ENCODE measurements at places on chromosomes 11 and 22.

DNA sequence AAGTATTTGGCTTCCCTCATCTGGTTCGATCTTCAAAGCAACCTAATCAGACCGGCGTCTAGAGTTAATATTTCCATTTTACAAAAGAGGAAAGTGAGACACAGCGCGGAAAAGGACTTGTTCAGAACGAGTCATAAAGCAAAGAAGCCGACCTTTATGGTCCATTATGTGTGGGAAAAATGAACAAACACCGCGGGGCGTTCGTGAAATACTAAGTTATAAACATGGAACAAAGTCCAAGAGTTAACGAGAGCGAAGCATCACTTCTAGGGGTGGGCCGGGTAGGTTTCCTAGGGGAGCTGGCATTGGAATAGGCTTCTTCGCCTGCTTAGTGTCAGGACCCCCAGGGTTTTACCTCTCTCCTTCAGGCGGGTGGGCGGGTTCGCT, 575 bp downstream of the DUSP18 start:
- DNase-seq = no peak

- no peak for DNase-seq
These were observed 33.0 kb upstream of the MYOD1 start for GRCh38 chr11:17686231-17686980.

DNA sequence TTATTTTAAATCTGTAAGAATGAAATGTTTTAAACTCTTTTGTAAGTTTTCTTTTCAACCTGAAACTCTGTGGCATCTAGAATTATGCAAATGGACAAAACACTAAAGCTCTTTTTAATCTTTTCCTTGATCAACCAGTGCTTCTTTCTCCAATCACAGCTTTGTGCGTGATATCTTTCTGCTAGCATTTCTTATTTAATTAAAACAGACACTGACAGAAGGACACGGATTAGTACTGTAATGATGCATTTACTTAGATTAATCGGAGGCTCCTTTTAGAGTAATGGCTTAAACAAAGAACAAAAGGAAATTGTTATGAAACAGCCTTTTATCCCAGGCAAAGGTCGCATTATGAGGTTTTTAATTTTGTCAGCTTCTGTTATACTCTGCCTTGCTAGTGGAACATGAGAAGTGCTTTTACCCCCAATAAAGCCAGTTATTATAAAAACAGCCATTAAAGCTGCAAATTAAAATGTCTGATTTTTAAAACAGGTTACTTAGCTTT, 48.5 kb upstream of the SOX6 start:
- DNase-seq = no peak

DNA sequence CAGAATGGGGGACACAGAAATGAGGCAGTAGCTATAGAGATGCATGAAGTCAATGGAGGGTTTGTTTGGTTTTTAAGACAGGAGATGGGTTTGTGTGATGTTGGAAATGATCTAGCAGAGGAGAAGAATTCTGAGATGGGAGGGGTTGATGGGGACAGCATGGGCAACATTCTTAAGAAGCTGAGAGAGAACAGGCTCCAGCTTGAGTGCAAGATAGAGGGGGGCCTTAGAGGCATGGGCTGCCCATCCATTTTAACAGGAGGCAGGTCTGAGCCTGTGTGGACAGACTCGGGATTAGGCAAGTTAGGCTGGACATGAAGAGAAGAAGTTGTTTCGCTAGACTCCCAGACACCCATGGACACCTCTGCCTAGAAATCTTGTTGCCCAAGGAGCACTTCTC, 37.9 kb upstream of the NRIP3 start:
- DNase-seq = no peak

- no peak for DNase-seq
These were observed 7.4 kb upstream of the CDC42BPG start for GRCh38 chr11:64851831-64852351.

DNA sequence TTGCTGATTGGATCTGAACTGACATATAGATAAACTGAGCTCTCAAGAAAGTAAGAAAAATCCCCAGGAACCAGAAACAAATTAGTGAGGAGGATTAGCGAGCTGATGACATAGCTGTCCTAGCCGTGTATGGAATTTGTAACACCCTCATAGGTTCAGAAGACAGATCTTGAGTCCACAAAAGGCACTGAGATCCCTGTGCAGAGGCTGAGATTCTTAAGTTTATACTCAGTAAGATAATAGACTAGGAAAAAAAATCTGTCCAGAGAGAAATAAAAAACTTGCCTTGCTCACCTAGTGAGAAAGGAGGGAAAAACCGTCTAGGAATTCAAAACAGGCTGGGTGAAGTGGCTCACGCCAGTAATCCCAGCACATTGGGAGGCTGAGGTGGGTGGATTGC, 4.6 kb downstream of the NUMA1 start:
- no peak for DNase-seq

DNA sequence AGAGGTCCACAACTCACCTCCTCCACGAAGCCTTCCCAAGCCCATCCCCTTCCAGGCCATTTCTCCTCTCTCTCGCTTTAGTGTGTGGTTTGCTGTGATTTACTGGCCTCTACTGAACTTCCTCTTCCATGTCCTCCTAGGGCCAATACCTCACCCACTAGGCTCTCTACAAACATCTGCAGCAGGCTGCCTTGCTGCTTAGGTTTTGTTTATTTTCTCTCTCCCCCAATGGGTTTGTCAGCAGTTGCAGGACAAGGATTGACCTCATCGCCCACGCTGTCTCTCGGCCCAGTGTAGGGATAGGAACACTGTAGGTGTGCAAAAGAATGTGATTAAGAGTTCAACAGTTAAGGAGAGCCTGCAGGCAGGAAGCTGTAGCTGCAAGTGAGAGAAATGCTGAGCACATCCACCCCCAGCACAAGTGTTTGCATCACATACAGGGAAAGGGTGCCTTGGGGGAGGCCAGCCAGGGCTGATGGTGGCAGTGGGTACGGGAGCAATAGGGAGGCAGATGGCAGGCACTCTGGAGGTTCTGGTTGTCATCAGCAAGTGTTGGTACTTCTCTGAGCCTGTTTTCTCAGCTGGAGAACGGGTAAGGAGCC, 1.4 kb downstream of the PC start:
- DNase-seq = no peak

DNA sequence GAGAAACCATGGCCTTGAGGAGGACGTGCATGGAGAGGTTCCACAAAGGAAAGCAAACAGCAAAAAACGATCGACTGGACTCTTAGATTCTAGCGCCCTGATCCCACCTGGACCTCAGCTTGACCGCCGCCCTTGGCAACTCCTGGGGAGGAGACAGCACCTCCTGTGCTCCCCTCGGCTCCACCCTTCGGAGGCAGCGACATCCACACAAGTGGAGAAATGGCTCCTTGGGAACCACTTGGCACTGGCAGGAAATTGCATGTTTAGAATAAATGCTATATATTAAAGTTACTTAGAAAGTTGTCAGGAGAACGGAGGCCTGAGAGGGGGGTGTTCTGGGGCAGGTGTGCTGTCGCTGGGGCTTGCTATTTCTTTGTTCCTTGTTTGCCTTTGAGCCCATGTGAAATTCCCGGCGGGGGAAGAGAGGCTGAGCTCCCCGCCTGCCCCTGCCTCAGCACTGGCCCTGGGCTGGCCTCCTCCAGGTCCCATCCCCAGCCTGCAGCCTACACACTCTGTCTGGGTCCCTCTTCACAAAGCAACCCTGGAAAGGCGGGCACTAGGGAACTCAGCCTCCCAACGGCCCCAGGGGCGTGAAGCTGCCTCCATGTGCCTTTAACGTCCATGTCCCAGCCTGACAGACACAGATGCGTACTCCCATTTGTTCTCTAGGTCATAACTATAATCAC, 395.3 kb downstream of the BRD1 start:
- DNase-seq = no peak

All from CD8-positive, alpha-beta memory T cell (primary cell).